ENCODE measurements at places on chromosomes 6 and 20.

- DNase-seq = no peak
Measured at GRCh38 chr6:89148016-89148750, 2.3 kb downstream of the PM20D2 start.

DNA sequence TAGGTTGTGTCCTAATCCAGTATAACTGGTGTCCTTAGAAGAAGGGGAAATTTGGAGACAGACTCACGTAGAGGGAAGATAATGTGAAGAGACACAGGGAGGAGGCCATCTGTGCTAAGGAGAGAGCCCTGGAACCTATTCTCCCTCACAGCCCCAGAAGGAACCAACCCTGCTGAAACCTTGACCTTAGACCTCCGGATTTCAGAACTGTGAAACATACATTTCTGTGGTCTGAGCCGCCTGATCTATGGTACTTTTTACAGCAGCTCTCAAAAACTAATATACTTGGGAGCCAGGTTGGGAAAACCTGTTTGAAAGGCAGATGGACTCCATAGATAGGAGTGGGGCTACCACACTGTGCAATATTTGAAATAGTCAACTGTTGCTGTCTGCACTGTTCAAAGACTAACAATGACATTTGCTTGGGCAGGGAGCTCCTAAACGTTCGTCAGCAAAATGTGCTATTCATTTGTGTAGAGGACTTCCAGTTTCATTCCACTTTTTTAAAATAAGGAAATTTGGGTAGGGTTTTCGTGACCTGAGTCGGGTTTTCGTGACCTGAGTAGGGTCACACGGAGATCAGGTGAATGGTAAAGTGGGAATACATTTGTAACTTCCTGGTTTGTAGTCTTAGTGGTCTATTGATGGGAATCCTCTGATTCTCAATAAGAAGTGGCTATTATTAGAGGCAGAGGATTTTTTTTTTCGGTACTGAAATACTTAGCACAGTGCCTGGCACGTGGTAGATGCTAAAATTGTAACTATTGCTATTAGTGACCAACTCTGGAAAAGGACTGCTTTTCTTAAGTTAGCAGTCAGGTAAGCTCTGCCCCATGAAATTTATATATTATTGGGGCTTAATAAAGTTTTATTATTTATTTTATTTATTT is 11.4 kb downstream of the TAGAP start:
- no peak for DNase-seq

DNA sequence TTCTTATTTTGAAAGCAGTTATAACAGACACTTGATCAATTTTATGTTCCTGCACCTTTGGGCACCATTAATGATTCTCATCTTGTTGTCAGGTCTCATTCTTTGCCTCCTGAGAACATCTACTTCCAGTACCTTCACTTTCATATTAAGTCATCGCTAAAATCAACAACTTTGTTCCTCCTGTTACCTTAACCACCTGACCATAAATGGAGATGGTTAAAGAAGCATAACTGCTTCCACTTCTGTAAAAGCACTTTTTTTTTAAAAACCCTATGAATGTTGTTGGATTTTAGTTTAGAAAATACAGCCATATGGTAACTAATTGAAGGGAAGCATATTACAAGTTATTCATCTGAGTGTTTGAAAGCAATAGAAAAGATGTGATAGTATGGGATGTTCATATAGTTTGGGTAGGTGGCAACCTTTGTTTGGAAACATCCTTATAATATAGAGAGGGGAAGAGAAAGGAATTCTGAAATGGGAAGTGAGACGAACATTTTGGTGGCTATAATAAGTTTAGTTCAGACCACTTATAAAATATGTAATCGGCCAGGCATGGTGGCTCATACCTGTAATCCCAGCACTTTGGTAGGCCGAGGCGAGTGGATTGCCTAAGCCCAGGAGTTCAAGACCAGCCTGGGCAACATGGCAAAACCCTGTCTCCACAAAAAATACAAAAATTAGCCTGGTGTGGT is 53.9 kb downstream of the AFG1L start:
- DNase-seq = no peak

GRCh38 chr6:152170702-152171667 is 363.5 kb downstream of the ESR1 start:
- DNase-seq = no peak

DNA sequence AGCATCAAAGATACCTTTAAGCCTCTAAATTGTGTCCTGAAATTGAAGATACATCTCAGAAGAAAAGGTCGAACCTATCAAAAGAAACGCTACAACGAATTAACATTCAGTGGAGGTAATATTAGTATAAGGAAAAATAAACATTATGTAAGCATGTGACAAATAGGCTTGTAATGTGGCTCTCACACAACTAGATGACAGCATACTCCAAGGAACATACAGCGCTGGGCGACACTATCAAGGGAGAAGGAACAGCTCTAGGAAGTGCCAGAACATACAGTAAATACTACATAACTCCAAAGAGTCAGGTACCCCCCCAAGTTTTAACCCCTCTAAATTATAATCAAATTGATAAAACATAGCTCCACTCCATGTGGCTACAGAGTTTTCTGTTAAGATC is 103.5 kb downstream of the LAMP5 start:
- no peak for DNase-seq

DNA sequence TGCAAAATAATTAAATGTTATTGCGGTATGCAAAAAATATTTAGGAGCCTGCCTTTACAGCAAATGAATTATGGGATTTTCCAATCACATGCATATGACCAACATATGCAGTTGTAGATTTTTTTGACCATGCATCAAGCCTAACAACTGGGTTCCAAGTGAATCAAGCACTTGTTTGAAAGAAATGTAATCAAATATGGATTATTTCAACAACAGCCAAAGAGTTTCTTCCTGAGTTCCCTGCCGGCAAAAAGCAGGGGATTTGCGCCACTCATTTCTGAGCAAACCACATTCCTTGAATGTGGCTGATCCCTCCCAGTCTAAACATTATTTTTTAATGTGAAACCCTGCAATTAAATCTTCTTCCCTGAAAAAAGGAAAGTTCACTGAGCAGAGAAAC is 100.1 kb upstream of the ADTRP start:
- no peak for DNase-seq

DNA sequence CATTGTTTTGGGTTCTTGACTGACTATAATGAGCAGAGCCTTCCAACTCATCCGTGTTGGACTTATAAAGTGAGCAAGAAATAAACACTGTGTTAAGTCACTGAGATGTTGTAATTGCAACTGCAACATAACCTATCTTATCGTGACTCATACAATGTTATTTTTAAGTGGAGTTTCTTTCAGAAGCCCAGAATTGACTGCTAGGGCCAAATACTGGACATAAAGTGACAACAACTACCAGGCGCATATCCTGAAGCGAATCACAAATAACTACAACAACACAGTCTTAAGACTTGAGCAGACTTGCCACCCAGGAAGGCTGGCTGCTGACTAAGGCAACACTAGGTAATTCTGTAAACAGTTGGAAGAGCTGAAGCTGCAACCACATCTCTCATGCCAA is 326.6 kb downstream of the COL12A1 start:
- no peak for DNase-seq

DNA sequence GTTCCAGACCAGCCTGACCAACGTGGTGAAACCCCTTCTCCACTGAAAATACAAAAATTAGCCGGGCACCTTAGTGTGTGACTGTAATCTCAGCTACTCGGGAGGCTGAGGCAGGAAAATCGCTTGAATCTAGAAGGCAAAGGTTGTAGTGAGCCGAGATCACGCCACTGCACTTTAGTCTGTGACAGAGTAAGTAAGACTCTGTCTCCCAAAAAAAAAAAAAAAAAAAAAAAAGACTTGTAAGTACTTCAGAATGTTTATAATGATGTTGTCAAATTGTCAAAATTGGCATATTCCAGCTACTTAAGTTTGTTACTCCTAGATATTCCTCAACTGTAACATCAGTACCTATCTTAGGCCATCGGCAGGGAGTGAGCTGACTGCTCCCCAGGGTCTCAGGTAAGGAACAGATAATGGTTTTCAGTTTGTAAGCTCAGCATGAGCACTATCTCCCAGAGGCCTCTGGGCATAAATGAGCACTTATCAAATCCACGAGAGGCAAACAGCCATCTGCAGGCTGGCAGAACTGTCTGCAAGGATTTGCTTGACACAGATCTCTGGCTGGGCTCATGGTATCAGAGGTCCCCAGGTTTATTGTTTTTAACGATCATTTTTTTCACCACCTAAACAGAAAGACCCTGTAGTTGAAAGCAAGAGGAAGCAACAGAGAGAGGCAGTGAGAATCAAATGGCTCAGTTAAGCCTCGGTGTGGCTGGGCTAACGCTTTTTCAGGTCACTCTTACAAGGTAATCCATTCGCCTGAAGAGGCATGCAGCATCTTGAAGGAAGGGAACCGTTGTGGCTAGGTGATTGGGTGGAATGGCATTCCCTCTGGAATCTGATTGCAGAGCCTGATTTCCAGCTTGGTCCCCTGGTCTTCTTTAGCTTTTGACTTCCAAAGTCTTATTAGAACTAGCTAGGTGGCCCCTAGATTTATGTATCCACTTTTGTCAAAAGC is 115.9 kb downstream of the LY86 start:
- DNase-seq = no peak

GRCh38 chr6:32192608-32193039 is at the start of gene GPSM3:
TSS of gene GPSM3 (minus strand) at chr6:32192643. CDS start at chr6:32192513, 130 bp downstream.
- DNase-seq = no peak

GRCh38 chr20:39897058-39897457 is 792.0 kb downstream of the MAFB start:
- DNase-seq = no peak

GRCh38 chr6:151257985-151258445 is 18.2 kb downstream of the AKAP12 start:
- DNase-seq = peak; percentile 50

All from left kidney (tissue), 8 donors.